ENCODE measurements at places on chromosomes 5 and 9.

GRCh38 chr5:9405196-9405754 is 140.6 kb downstream of the SEMA5A start:
- no peak for DNase-seq

DNA sequence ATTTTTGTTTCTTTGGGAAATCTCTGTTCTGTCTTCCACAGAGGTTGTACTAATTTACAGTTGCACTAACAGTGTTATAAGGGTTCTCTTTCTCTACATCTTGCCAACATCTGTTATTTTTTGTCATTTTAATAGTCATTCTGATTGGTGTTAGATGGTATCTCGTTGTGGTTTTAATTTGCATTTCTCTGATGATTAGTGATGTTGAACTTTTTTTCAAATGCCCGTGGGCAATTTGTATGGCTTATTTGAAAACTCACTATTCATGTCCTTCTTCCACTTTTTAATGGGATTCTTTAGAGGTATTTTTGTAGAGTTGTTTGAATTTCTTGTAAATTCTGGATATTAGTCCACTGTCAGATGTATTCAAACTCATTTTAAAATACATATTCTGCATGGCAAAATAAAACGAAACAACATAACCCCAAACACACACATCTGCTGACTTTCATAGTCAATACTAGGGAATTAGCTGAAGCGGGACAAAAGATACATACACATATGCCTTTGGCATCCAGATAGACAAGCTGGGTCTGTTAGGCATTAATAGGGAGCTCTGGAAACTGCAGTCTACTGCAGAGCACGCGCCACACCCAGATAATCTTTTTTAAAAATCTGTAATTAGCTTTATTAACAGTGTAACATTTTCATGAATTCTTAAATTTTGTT is 5.8 kb upstream of the SPATA31C2 start:
- DNase-seq: no peak

- no peak for DNase-seq
These were observed 7.2 kb upstream of the LIFR start for GRCh38 chr5:38563624-38564023.

- DNase-seq: no peak
These were observed 10.8 kb downstream of the TYRP1 start for GRCh38 chr9:12703996-12704395.

DNA sequence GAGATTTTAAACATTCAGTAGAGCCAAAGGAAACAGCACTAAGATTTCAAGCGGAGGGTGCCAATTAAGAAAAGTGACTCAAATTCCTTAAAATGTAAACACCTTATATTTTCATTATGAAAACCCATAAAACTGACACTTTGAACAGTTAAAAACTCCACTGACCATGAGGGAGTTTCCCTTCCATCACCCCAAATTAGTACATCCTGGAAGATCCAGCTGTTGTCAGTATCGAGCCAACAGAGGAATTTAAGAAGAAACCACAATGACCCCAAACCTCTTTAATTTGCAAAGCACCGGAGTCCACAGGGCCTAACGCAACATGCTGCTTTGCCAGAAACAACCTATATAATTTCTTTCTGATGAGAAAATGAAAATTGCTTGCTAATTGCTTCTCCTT is 41.3 kb downstream of the ROR2 start:
- no peak for DNase-seq

DNA sequence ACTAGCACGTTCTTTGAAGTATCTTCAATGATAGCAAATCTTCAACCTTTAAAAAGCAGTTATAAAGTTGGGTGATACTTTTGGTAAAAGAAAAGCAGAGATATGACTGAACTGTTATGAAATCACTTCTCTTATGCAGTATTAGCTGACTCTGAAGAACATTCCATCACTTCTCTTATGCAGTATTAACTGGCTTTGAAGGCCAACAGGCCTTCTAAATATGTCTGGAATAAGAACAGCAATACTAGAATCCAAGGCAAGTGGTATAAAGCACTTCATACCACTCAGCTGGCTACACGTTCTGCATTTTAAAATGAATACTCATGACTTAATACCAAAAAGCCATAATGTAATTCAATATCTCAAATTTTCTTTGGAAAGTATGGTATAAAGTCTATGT is 17.3 kb downstream of the SKIC3 start:
- no peak for DNase-seq

- DNase-seq: no peak
These were observed 403.1 kb upstream of the WWC1 start for GRCh38 chr5:167888393-167888792.

DNA sequence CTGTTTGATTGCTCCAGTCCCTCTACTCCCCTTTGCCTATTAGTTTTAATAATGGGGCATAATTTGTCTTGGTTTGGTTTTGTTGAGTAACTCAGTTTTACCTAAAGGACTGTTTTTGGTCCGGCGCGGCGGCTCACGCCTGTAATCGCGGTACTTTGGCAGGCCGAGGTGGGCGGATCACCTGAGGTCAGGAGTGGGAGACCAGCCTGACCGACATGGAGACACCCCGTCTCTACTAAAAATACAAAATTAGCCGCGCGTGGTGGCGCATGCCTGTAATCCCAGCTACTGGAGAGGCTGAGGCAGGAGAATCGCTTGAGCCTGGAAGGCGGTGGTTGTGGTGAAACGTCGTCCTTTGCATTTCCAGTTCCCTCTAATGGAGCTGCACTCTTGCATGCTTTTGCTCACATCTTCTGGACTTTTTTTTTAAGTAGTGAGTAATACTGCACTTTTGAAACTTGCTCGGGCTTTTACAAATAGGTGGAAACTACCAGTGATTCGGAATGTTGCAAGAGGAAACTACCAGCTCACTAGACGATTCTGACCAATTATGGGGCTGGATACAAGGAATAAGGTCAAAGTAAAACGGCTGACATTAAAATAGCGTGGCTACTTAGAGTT is 721 bp upstream of the MAML1 start:
- DNase-seq: no peak

All from esophagus squamous epithelium (tissue), 5 donors.